ENCODE measurements at places on chromosomes 5 and 9. TPM values are rescaled to one million over a fixed set of nuclear protein-coding genes. Genes with fewer than 3 reads are reported as not detected.

DNA sequence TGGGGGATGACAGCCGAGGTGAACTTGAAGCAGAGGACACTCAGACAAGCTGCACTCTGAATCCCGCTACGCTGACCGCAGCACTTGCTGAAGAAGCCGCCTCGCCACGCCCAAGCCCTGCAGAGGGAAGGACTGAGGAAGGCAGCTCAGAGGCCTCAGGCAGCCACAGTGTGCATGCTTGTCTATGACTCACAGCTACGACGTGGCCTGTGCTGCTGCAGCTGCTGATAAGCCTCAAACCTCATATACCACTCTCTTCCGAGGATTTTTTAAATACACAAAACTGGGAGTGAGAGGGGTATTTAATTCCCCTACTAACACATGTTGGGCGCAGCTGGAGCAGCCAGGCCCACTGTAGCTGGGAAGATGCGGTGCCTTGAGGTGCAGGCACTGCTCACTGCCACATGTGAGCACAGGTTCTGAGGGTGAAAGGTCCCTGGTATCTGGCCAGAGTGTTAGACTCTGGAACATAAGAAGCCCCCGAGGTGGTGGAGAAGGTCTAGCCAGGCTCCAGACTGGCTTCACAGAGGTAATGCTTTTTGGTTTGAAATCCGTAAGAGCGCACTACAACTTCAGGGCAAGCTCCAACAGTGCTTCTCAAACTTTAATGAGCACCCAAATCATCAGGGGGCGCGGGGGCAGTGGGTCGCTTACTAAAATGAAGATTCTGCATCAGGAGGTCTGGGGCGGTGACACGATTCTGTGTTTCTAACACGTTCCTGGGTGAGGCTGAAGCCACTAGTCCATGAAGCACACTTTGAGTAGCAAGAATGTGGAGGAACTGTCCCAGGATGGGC lies 196.8 kb downstream of the AUH start:
- peak; percentile 88 for DNase-seq

DNA sequence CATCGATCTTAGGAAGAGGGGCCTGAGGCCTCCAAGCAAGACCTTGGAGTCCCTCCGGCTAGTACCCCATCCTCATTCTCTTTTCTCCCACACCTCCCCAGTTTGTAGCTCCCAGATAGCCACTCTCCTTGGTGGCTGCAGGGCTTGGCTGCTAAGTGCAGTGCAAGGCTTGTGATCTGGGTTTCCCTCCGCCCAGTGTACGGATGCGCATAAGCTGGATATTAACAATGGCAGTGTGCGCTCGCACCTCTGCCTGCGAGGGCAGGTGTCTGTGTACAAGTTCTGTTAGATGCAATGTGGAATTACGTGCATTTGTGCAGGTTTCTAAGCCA lies 71.0 kb upstream of the TBCA start:
- no peak for DNase-seq

DNA sequence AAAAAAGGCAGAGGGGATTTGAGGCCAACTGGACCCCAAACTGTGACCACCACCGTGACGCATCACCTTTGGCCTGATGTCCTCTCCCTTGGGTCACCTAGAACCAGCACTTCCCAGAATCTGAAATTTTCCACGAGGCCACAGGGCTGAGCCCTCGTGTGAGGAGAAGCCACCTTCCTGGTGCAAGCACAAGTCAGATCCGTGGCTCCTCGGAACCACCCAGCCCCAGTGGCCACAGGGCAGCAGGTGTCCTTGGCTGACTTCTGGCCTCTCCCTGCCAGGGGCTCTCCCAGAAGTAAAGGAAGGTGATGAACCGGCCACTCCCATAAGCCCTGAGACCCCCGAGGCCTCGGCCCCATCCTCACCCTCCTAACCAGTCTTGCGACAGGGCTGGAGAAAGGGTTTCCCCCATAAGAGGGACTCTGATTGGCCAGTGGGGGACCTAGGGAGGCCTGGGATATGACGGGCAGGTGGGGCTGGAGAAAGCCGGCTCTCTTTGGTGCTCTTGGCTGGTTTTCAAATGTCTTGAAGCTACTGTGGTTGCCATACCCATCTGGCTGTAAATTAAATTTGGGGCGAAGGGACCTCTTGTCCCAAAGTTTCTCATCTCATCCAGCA lies 20.9 kb upstream of the HMCN2 start:
- no peak for DNase-seq

GRCh38 chr5:135973323-135974020 lies 18.7 kb upstream of the LECT2 start:
- no peak for DNase-seq

- no peak for DNase-seq
Measured at GRCh38 chr5:157350939-157351801, 85.2 kb downstream of the CYFIP2 start.

GRCh38 chr9:111599092-111599954 lies at the start of gene PTGR1:
Gene PTGR1, minus strand, starts transcription at chr9:111599647. Its CDS starts 2,225 bp downstream, at chr9:111597422.
- DNase-seq = peak; percentile 40

DNA sequence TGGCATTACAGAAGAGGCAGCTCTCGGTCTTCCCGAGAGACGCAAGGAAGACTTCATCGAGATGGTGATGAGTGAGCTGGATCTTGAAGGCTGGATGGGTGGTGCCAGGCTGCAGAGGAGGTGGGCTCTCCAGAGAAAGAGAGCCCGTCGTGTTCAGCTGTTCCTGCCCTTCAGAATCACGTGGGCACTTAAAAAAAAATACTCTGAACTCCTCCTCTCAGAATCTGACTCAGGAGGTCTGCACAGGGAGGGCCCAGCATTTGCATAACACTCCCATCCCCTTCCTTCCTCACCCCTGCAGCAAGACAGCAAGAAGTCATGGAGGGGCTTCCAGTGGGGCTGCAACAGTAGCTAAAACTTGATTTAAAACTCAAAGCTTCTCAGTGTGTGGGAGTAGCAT lies 203.0 kb downstream of the ATPSCKMT start:
- DNase-seq = no peak

TOR1A gene
- total RNA-seq = 41.6 TPM

ADCY2 gene
- not detected for total RNA-seq
